ENCODE measurements at places on chromosomes 5 and 9.

- DNase-seq = peak; percentile 53
Measured at GRCh38 chr9:91421971-91422757, 1.5 kb downstream of the NFIL3 start.

DNA sequence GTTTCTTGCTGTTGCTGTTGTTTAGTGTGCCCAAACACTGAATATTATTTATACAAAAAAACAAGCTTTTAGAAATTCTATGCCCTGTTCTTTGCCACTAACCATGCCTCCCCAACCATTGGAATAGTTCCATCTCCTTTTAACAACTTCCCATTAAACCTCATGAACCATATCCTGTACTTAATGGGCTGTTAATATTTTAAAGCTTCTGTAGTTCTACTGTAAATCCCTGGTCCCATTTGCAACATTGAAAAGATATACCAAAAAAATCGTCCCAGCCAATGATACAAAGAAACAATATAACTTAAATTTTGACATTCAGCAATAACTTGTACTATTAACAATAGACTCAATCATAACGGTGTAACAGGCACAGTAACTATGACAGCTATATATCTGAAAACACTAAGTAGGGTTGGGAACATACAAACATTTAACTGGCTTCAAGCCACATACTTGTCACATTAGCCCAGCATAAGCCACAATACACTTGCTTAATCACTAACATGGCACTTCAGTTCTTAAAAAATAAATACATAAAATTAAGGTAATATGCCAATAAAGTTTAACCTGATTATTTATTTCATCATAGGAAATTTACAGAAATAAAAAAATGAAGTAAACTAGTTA lies 86.1 kb downstream of the ADAMTS6 start:
- peak; percentile 28 for DNase-seq

- peak; percentile 19 for DNase-seq
Measured at GRCh38 chr9:112755675-112756074, 5.1 kb downstream of the SNX30 start.

DNA sequence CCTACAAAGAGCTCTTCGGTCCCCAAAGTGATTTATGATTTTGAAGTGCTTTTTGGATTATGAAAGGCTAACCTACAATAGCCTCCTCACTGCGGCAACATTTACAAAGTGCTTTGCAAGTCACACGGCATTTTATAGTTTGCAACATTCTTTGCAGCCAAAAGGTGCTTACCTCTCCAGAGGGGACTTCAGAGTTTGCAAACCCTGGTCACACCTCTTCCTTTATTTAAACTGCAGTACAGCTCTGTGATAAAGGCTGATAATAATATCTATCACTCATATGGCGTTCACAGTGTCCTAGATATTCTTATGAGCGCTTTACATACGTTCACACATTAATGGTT lies 20.0 kb upstream of the CRB2 start:
- DNase-seq = no peak

- no peak for DNase-seq
Measured at GRCh38 chr9:34276772-34277171, 52.3 kb downstream of the KIF24 start.

GRCh38 chr9:36888551-36888950 lies 145.5 kb downstream of the PAX5 start:
- no peak for DNase-seq

GRCh38 chr9:99140685-99141314 lies 35.9 kb downstream of the TGFBR1 start:
- peak; percentile 82 for DNase-seq

DNA sequence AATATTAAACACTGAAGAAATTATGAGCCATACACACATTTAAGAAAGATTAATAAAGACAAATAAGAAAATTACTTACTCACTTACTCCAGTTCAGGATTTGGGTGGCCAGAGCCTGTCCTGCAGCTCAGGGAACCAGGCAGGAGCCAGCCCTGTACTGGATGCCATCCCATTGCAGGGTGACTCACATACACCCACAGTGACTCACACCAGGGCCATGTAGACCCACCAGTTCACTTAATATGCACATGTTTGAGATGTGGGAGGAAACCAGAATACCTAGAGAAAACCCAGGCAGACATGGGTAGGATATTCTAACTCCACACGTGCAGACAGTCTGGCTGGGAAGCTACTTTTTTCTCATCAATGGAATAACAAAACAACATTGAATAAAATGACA lies 49.6 kb upstream of the ADRB2 start:
- peak; percentile 65 for DNase-seq
